Naive thymus-derived CD8-positive, alpha-beta T cell (primary cell): ENCODE measurements at places on chromosomes 7 and 10.

DNA sequence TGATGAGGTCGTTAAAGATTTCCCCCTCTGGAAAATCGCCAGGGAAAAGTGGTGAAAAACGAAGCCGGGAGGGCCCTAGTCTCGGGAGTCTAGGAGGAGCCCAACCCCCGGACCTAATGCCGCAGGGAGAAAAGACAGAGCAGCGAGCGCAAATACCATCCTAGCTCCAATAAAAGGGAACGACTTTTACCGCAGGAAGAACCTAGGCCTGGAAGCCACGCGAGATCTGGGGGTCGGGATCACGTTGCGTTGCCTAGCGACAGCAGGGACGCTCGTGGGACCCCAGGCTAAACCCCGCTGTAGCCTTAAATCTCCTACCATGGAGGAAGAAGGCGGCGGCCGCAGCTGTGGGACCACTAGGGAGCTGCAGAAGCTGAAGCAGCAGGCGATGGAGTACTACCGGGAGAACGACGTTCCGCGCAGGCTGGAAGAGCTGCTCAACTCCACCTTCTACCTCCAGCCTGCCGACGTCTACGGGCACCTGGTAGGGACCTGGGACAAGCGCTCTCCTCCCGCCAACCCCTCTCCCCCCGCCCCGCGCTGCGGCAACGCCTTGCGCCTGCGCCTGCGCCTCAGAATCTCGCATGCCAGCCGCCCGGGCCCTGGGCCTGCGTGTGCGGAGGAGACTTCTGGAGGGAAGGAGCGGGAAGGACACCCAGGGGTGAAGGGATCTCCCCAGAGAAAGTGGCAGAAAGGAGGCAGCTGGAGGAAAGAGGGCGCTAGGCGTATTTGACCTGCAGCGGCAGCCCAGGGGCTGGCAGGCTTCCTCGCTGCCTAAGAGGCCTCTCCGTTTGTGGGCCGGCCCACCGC, at the start of gene ENO4:
Gene ENO4 (plus strand): TSS at position 252 of the 810 bp plus-strand sequence. CDS start 68 bp downstream, at position 320.
- H3K4me3 ChIP-seq = peak within 1 kb of the TSS; percentile 41
- DNase-seq = no peak
- peaks cover 51% of the 10 kb centered on the region for H3K27me3 ChIP-seq
- peaks cover 10% of the 10 kb centered on the region for H3K4me1 ChIP-seq

DNA sequence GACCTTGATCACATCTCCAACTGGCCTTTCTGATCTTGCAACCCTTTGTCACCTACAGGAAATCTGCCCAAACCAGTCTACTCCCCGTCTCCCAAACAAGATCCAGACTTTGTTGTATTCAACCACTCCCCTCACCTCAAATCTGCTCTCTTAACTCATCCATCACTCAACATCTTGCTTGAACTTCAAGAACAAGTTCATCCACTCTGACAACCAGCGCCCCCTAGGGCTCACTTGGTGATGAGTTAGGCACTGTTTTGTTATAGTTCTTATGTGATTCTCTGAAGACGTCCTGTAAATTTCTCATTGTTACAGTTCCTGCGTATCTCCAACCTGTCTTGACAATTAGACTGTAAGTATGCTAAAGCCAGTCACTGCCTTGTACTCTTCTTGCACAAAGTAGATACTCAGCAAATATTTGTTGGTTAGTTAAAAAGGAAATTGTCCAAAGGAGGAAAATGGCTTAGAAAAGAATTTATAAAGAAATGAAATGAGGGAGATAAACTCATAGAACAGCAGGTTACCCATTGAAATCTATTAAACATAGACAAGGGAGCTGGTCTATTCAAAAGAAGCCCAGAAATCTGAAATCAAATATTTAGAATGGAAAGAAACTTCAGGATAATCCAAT, 5.3 kb downstream of the FRMD4A start:
- no peak overlapping the region for H3K4me3 ChIP-seq
- peak; percentile 22 for DNase-seq
- H3K27ac ChIP-seq = no peak overlapping the region
- no peaks in the 10 kb centered on the region for H3K4me1 ChIP-seq

GRCh38 chr7:119472408-119473038, 800.5 kb upstream of the KCND2 start:
- H3K27me3 ChIP-seq = no peaks in the 10 kb centered on the region
- H3K4me3 ChIP-seq = no peak overlapping the region
- no peak overlapping the region for H3K27ac ChIP-seq
- H3K36me3 ChIP-seq = no peaks in the 10 kb centered on the region

DNA sequence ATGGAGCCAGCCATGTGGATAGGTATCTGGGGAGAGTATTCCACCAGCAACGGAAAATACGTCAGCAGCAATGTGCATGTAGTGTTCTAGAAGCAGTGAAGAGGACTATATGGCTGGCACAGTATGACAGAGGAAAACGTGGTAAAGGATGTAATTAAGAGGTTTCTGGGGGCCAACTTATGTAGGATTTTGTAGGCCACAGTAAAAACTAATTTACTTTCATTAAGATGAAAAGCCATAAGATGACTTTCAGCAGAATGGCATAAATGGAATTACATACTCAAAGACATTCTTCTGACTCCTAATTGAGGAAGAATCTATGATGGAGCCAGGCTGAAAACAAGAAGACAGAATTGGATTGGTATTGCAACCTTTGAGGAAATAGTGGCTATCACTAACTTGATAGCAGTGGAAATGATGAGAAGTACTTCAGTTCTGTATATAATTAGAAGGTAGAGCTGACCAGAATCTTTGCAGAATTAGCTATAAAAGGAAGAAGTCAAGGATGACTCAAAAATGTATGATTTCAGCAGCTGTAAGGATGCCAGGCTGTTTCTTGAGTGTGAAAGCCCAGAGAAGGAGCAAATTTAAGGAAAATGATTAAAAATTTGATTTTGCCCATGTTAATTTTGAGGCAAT, 156.7 kb downstream of the MBL2 start:
- no peak for DNase-seq
- H3K4me3 ChIP-seq = no peak overlapping the region
- H3K27me3 ChIP-seq = no peaks in the 10 kb centered on the region

DNA sequence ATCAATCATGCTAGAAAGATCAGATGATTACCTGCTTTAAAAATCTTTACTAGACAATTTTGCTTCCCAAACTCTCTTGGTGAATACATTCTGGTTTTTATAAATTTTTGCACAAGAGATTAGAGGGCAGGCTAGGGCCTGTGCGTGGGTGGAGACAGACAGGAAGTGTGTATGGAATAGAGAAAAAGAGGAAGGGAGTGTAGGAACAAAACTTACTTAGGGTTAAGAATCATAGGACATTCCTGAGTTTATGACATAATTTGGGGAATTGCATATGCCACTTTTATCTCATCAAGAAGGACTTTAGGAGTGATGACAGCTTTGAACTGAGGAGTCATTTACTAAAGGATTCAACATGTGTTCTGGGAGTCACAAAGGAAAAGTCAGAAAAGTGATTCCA, 31.3 kb downstream of the LAMB1 start:
- DNase-seq = no peak
- peaks cover 3% of the 10 kb centered on the region for H3K27me3 ChIP-seq
- H3K4me1 ChIP-seq = no peaks in the 10 kb centered on the region
- no peaks in the 10 kb centered on the region for H3K36me3 ChIP-seq

GRCh38 chr10:12403119-12403518, 53.8 kb downstream of the CAMK1D start:
- H3K4me3 ChIP-seq = no peak overlapping the region
- H3K27me3 ChIP-seq = no peaks in the 10 kb centered on the region
- no peak for DNase-seq
- peaks cover 9% of the 10 kb centered on the region for H3K36me3 ChIP-seq
- peaks cover 14% of the 10 kb centered on the region for H3K4me1 ChIP-seq
- H3K27ac ChIP-seq = no peak overlapping the region

DNA sequence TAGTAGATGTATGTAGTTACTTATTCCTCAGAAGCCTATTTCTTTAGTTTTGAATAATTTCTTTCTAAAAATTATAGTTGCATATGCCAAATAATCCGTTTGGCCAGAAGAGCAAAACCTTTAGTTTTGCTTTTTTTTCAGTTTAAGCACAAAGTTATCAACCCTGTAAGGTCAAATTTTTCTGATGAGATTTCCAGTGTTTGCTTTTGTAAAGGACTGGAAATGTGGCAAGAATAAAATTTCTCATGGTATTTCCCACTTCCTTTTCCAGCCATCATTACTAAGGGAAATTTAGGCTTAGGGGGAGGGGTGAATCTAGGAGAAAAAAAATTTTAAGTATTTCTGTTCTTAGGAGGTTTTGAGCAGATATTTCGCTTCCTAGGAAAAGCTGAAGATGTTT, 7.6 kb downstream of the CALD1 start:
- no peak for DNase-seq
- no peaks in the 10 kb centered on the region for H3K4me1 ChIP-seq

- H3K36me3 ChIP-seq = no peaks in the 10 kb centered on the region
- no peak overlapping the region for H3K27ac ChIP-seq
- no peak overlapping the region for H3K4me3 ChIP-seq
- H3K27me3 ChIP-seq = no peaks in the 10 kb centered on the region
- no peaks in the 10 kb centered on the region for H3K4me1 ChIP-seq
Observed at GRCh38 chr10:106609470-106610266, 554.8 kb downstream of the SORCS1 start.

GRCh38 chr10:74963549-74963948, 137.1 kb downstream of the KAT6B start:
- H3K27me3 ChIP-seq = no peaks in the 10 kb centered on the region
- H3K4me1 ChIP-seq = peaks cover 26% of the 10 kb centered on the region
- H3K27ac ChIP-seq = no peak overlapping the region
- DNase-seq = no peak

DNA sequence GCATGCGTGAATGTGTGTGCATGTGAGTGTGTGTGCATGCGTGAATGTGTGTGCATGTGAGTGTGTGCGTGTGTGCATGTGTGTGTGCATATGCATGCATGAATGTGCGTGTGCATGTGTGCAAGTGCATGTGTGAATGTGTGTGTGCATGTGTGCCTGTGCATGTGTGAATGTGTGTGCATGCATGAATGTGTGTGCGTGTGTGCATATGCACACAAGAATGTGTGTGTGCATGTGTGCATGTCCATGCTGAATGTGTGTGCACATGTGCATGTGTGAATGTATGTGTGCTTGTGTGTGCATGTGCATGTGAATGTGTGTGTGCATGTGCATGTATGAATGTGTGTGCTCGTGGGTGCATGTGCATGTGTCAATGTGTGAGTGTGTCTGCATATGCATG, 42.1 kb upstream of the NUB1 start:
- no peak for DNase-seq
- H3K27ac ChIP-seq = no peak overlapping the region
- H3K36me3 ChIP-seq = peaks cover 7% of the 10 kb centered on the region
